NCI-H1436 treated with DMSO at 0.1 percent for 48 hours (cell line): ENCODE measurements at places on chromosomes 12 and 14.

DNA sequence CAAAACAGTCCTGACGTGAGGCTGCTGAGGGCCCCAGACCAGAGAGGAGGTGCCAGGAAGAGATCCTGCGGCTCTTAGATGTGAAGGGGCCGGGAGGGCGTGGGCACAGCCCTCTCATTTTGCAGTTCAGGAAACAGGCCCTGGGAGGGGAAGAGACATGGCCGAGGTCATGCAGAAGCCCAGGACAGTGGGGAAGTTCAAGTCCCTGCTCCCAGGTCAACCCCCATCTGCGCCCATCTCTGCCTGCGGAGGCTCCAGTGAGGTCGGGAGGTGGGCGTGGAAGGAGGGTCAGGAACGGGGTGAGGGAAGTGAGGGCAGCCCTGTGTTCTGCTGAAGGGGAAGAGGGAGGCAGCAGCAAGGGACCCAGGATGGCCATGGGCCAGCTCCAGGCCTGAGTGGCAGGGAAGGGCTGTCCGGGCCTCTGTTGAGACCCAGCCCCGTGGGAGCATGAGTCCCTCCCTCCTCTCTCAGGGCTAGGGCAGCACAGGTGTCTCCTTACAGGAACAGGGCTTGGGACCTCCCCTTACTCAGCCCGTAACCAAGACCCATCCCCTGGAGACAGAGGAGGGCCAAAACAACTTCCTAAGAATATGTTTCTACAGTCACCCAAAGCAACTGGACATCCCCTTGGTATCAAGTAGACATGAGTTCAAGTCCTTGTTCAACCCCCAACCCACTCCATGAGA lies 90.8 kb downstream of the LGMN start:
- DNase-seq, result no peak

GRCh38 chr12:64450711-64451486 lies 1.0 kb upstream of the TBK1 start:
- no peak for DNase-seq

- DNase-seq, result no peak
Observed at GRCh38 chr14:77965919-77966435, 166.1 kb downstream of the ADCK1 start.

GRCh38 chr12:1502379-1502720 lies 92.0 kb downstream of the FBXL14 start:
- no peak for DNase-seq

- no peak for DNase-seq
Observed at GRCh38 chr14:69693801-69694729, 72.9 kb upstream of the SRSF5 start.

GRCh38 chr12:123910057-123910456 lies 62.6 kb downstream of the CCDC92 start:
- no peak for DNase-seq

GRCh38 chr12:48572326-48572725 lies 2.5 kb upstream of the LALBA start:
- DNase-seq, result no peak
